ENCODE measurements at places on chromosomes 7 and 10.
A peak's percentile ranks its signal among the peaks of the same experiment; 100 is the strongest.

- DNase-seq = no peak
These were observed 152.4 kb downstream of the GNAT3 start for GRCh38 chr7:80359476-80359875.

GRCh38 chr7:155531681-155532080 is 14.7 kb downstream of the CNPY1 start:
- no peak for DNase-seq

DNA sequence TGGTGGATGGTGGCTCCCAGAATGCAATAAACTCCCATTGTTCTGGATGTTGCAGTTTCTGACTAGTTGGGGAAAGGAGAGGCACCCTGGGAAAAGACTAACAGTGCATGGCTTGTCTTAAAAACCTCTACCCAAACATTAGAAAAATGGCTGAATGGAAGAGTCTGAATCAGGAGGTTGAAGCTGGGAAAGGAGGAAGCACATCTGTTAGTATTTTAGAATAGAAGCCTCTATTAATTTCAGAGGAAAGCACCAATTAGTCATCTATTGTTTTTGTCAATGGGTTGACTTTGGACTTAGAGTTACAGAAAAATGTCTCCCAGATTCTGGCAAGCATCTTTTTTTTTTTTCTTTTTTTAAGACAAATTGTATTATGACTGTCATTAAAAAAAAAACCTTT is 56.1 kb upstream of the ELMO1 start:
- peak; percentile 36 for DNase-seq

- DNase-seq = no peak
These were observed 114.9 kb downstream of the BUB3 start for GRCh38 chr10:123269017-123269552.

DNA sequence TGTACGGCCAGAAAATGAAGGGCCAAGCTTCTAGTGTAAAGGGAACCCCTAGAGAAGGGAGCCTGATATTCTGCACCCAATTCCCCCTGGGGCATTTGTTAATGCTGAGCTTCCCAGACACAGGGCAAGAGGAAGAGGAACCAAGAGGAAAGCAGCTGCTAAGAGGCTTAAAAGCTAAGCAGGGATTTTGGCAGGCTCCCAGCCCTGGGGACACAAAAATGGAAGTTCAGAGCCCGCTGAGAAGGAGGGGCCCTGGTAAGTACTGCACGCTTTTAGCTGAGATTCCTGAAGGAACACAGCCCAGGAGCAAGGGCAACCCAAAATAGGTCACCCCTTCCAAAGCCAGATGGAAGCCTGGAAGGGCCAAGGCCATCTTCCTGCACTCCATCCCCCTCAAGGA is 387.3 kb upstream of the MGMT start:
- DNase-seq = no peak

Data from pulmonary artery endothelial cell (primary cell).